Fibroblast of skin of right quadriceps (primary cell): ENCODE measurements at places on chromosomes 3 and 15.

GRCh38 chr3:94429517-94429916, 366.7 kb downstream of the NSUN3 start:
- DNase-seq: no peak

GRCh38 chr3:13690636-13691035, 141.7 kb downstream of the FBLN2 start:
- no peak for DNase-seq

GRCh38 chr3:127006781-127007436, 24.0 kb downstream of the PLXNA1 start:
- DNase-seq: no peak

GRCh38 chr15:52567871-52568600, 794 bp downstream of the ARPP19 start:
- no peak for DNase-seq

- no peak for DNase-seq
These were observed 58.7 kb downstream of the CD200 start for GRCh38 chr3:112391648-112392047.

GRCh38 chr3:185405243-185405642, 42.3 kb downstream of the MAP3K13 start:
- DNase-seq: no peak

- DNase-seq: no peak
These were observed 61.5 kb downstream of the IQSEC1 start for GRCh38 chr3:13011573-13012220.

DNA sequence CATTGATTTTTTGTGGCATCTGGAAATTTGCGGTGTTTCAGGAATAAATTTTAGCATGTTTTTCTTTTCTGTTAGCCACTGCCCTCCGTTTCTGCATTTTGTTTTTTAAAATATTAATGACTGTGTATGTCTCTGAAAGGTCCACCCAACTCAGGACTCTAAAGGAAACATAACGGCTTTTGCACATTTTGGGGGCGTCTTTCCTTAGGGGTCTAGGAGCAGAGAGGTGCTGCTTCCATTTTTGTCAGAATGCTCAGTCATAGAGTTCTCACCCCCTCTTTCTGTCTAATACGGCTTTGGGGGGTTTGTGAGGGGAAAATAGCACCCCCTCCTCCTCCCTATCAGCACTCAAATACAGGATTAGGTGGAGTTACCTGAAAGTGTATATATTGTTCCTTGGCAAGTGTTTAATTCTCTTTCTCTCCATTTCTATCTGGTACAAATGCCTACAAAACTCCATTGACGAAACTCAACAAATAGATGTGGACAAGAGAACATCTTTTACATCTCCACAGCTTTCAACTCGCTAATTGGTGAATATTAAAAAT, 219.4 kb downstream of the MEIS2 start:
- DNase-seq: no peak

GRCh38 chr3:16816048-16816780, 68.5 kb upstream of the PLCL2 start:
- no peak for DNase-seq

GRCh38 chr15:84778194-84778593, 29.8 kb downstream of the ZNF592 start:
- no peak for DNase-seq

- peak; percentile 70 for DNase-seq
These were observed 261.2 kb downstream of the SHOX2 start for GRCh38 chr3:157844800-157845565.

DNA sequence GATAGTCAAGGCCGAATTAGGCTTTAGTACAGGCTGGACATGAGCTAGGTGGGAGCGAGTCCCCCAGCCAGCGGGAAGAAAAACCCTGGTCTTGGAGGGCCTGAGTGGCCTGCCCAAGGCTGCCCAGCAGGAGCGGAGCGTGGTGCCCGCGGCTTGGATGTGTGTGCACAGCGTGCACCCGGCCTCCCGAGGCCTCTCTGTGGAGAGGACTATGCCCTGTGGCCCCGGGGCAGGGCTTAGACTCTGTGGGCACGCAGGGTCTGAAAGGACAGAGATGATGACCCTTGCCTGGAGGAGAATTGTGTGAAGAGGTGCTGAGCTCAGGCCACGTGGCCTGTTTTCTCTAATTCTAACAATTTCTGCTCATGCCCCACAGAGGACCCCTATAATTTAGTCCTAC, 124.6 kb upstream of the IQSEC1 start:
- DNase-seq: no peak

DNA sequence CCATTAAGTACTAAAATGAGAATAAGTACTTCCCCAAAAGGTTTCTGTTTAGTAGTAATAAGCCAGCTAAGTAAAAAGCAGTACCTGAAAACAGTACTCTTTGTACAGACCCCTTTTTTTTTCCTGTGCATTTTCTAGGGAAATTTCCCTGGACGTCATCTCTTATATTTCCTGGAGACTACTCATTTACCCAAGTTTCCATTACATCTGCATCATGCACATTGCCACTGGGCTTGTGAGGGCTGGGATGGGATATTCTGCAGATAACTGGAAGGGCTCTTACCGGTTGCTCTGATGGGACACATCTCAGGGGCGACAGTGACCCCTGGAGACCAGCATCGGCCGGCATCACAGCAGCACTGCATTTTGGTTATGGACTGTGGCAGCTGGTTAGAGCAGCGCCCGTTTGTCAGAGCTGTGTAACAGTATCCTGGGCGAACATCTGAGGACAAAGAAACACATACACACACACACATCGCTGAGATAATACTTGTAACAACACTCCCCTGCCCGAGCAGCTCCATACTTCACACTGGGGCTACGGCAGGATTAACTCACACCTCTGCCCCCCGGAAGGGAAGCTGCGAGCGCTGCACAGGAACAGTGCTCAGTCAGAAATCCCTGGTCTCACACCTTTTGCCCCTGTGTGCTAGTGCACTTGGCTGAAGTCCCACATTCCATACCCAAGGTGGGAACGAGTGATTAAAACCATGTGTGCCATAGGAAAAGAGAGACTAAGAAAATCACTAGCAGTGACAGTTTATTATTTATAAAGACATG, 124.9 kb downstream of the FBN1 start:
- no peak for DNase-seq

- DNase-seq: no peak
These were observed 18.8 kb downstream of the EIF5A2 start for GRCh38 chr3:170889630-170890029.

- DNase-seq: peak; percentile 28
These were observed 23.5 kb upstream of the TSC22D2 start for GRCh38 chr3:150384296-150385212.

DNA sequence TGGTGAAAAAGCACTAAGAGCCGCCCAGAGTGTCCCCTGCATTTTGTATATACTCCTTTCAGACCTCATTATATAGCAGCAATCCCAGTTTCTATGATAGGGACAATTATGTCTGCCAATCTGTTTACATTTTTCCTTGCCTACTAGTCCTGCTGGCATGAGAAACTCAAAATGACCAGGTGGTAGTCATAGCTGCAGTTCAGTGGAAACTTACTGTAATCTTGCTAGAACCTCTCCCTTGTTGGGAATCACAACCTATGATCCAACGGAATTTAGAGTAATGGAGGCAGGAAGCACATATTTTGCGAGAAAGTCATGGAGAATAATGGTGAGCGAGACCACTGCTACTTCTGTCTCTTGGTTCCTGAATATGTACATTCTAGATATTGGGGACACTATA, 28.6 kb upstream of the MINAR1 start:
- peak; percentile 14 for DNase-seq

DNA sequence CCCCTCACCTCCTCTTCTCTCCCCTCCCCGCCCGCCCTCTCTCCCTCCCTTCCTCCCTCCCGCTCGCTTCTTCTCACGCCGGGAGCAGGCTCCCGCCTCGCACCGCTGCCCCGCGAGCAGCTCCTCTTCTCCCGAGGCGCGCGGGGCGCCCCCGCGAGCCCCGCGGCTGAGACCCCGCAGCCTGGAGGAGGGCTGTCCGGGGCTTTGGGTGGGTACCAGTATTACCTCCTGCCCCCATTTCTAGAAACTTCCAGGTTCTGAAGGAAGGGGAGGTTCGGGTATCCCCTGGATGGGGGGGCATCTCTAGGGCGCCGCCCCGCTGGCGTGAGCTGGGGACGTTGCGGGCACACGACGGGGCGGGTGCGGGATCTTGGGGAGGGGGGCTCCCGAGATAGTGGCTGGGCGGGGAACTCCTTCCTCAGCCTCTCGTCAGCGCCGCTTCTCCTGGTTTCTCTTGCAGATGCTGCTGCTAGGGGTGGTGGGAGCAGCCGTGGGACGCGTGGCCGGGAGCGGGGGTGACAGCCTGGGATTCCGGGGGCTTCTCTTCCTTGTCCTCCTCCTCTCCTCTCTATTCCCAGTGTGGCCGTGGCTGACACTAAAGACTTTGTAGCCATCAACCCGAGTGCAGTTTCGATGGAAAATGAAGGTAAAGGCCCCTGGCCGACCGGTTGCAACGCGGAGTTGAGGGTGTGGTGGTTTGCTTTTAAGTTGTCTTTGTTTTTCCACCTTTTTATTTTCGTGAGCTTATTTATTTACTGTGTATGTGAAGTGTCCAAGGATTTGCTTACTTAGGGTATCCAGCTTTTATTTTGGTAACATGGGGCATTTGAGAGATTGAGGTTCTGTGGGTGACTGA, 474 bp downstream of the ATP2C1 start:
- DNase-seq: peak; percentile 15

GRCh38 chr3:48233542-48233941, 7.4 kb upstream of the ZNF589 start:
- no peak for DNase-seq

DNA sequence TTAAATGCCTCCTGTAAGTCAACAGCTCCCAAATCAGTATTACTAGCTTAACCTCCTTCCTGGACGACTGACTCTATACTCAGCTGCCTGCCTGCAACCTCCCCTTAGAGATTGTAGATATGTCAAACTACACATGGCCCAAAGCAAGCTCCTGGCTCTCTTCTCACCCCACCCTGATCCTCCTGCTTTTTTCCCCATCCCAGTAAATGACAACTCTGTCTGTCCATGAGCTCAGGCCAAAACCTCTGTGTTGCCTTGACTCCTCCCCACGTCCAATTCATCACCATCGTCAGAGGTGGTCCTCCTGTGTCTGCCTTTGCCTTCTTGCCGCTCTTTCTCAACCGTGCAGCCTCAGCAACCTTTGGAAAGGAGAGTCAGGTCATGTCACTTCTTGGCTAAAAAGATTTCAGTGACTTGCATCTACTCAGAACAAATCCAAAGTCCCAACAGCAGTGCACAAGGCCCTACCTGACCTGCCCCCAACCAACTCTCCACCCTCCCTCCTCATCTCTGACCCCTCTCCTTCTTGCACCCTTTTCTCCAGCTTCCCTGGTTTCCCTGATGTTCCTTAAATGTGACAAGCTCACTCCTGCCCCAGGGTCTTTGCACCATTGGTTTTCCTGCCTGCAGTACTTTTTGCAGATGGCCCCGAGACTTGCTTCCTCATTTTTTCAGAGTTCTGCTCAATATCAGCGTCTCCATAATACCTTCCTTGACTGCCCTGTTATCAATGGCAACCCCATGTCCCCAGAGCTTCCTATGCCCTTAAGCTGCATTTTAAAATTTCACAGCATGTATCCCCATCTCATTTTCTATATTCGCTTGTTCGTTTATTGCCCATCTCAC, 52.8 kb downstream of the LSM3 start:
- no peak for DNase-seq

DNA sequence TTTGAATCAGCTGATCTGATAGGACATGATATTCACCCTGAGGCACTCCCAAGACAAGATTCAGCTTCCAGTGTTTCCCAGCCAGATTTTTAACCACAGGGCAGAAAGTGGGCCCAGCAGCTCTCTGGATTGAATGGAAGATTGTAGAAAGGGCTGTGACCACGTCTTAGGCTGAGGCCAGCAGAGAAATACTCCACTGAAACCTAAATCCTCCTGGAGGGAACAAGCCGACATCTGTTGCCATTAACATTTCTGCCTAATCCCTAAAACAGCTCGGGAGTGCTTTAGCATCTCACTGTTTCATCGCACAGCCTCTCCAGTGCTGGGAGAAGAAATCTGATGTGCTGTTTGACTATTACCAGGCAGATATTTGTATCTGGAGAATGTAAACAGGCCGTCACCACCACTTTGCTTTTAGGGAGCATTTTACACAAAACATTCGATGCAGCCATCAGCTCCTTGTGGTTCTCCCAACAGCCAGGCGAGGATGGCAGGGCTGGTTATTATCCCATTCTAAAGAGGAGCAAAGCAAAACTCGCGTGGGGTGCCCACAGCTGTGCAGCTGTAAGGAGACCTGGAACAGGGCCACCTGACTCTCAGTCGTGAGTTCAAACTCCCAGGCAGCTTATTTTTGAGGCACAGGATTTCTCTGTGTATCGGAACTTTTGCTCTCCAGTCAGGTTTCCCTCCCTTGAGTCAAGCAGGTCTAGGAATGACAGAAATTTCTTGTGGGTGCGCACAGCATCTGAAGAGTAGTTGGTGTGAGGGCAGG, 117.4 kb downstream of the LIPC start:
- DNase-seq: peak; percentile 46

- DNase-seq: no peak
These were observed 173.3 kb upstream of the GAP43 start for GRCh38 chr3:115450036-115450435.

DNA sequence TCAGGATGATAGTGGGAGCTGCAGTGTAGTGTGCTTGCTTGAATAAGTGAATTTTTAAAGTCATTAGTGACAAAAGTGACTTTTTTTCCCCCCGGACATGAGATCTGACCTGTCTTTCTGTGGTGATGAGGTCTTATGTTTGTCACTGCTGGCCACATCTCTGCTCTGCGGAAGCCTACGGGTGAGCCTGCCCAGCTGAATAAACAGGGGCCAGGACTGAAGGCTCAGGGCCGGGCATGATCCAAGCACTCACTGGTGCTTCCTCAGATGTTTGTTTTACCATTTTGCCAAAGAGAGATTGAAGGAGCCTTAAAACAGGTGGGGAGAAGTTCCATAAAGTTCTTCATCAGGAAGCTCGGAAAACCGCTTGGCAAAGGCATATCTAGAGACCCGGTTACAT, 35.0 kb downstream of the RPL39L start:
- DNase-seq: no peak

DNA sequence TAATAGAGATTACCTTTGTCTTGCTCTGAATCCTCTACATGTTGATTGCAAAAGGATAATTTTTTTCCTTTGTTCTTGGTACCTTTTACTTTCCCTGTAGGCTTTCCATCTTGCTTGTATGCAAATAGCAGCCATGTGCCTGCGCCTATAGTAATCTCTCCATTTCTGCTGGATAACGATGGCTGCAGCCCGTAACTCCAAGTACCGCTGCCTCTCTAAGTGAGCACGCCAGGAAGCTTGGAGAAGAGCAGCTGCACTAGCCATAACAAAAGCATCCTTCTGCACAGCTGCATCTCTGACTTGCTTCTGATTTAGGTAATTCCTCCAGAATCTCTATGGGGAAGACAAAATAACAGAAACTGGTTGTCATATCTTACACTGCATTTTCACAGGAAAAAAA, 89.3 kb downstream of the NR2E3 start:
- no peak for DNase-seq

GRCh38 chr15:38300395-38300794, 47.8 kb downstream of the SPRED1 start:
- DNase-seq: peak; percentile 84

GRCh38 chr15:68056097-68056865, 2.2 kb downstream of the PIAS1 start:
- no peak for DNase-seq

- no peak for DNase-seq
These were observed 237.3 kb downstream of the XXYLT1 start for GRCh38 chr3:195033531-195034091.

GRCh38 chr3:64104691-64105111, 81.4 kb upstream of the PSMD6 start:
- DNase-seq: peak; percentile 34
